Right ventricle myocardium inferior (tissue), 1 donor: ENCODE measurements at places on chromosomes 16 and 17.

GRCh38 chr16:9846362-9847099 is 335.7 kb downstream of the GRIN2A start:
- DNase-seq, result no peak

GRCh38 chr17:48610282-48611211 is at the start of gene HOXB7:
Gene HOXB7 (minus strand): TSS chr17:48611017. CDS start chr17:48610918, 99 bp downstream.
- peak; percentile 81 for DNase-seq

- no peak for DNase-seq
Measured at GRCh38 chr16:77169650-77170236, 21.2 kb upstream of the MON1B start.

DNA sequence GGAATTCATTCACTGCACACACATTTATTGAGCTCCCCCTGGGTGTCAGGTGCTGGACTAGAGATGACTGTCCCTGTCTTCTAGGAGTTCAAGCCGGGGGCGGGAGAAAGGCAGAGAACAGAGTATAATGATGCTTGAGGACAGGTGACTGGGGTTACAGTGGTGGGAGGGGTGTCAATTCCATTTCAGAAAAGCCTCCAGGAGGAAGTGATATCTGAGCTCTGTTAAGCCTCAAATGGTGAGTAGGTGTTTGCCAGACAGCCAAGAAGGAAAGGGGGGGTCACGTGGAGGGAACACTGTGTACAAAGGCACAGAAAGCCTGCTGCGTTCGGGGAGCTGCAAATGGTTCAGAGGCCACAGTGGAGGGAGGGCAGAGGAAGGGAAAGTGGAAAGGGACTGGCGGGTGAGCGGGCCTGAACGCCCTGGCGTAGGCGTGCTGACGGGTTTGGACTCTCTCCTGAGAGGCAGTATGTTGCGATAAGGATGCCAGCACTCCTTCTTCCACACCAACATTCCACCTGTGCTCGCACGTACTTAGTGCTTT is 9.7 kb upstream of the NXPH3 start:
- peak; percentile 80 for DNase-seq

DNA sequence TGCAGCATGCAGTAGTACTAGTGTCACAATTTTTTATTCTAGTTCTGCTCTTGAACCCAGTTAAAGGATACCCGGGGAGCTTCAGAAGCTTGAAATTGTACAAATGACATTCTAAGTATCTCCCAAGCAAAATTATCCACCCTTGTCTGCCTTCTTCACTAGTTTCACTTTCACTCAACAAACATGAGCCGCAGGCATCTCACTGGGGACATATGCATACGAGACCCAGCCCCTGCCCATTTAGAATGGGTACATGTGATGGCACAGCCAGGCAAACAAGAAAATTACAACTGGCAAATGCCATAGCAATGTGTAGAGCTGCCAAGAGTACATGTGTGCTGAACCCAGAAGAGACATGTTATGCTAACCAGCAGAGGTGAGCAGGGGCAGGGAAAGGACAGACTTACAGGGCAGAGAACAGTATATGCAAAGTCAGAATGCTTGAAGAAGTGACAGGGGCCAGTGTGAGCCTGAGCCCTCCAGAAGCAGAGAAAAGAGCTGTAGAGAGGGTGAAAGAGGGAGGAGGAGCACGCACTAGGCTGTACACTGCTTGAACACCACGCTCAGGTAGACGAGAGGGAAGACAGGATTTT is 8.3 kb downstream of the GINS2 start:
- DNase-seq, result no peak

DNA sequence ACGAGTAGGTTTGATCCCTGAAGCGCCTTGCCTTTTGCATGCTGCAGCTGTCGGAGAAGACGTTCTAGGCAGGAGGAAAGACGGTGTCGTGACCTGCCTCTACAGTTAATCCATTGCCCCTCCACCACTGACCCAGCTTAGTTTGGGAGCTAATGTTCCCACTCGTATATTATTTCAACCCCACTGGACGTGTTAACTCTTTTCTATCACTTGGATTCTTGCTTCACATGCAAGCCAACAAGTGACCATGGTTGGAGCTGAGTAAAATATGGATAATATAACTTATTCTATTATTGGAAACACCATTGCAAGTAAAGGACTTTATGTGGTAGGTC is 681 bp downstream of the CALCOCO2 start:
- DNase-seq, result no peak

GRCh38 chr16:65781363-65781762 is 585.1 kb upstream of the CDH5 start:
- no peak for DNase-seq

DNA sequence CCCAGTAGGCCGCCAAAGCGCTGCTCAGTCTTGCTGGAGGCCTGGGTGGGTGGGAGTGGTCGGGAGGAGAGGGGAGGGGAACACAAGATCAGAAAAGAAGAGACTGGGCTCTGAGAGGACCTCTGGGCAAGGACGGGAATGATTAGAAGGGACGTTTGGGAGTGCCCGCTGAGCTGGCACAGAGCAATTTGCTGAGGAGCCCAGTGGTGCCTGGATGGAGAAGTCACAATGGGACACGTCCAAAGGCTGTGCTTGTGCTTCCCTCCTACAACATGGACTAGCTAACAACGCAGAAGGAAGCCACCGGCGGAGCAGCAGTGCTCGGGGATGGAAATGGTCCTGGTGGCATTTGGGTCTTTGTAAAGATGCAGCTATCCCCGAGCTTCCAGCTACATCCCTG is 45.6 kb upstream of the CACNG4 start:
- DNase-seq, result no peak

DNA sequence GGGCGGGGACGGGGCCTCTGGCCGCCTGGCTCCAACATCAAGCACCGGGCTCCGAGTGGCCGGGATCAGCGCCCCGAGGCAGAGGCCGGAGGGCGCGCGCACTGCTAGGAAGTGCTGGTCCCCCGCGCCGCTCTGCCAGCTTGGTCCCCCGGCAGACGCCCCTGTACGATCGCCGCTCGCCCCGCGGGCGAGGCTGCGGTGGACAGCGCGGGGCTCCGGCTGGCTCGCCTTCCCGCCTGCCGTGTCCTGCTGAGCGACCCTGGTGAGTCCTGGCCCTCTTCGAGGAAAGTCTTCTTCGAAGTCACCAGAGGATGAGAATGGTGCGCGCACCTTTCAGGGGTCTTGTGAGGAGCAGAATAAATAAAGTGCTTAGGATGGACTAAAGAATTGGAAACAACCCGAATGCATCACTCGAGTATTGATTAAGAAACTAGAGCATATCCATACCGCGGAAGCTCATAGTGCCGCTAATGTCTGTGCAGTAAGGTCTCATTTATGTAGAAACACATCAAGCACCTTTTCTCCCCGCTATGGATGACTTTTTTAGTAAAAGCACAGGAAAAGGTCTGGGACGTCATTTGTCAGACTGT is 392 bp downstream of the ZNF213 start:
- DNase-seq, result no peak

DNA sequence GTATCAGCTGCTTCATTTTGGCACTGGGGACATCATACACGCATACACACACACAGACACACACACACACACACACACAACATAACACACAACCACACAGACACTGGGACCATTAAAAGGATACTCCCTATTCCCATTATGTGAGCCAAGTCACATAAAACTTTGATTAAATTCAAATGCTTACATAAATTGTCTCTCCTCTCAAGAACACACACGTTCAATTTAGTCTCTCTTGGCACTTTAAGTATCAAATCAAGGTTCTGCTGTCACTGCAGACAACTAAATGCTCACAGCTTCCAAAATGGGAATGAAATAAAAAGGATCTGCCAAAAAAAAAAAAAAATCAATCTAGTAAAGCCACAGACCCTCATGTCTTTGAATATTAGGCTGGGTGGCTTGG is 184.9 kb downstream of the RBFOX1 start:
- DNase-seq, result no peak

GRCh38 chr17:32445074-32445415 is 735 bp downstream of the PSMD11 start:
- DNase-seq, result no peak

DNA sequence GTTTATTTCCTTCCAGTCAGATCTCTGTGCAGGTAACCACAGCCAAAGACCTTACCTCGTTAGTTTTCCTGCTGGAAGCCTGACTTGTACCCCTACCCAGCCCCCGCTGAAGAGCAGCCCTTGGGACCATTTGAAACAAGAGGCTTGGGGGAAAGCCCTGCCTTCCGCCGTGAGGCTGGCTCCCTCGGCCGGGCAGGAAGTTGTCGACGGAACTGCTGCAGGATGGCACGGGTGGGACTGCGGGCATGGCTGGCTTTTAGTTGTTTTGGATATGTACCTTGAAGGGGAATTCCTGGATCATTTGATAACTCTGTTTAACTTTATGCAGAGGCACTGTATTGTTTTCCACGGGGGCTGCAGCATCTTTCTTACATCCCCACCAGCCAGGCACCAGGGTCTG is 49.0 kb upstream of the ENDOV start:
- DNase-seq, result no peak

GRCh38 chr17:67441052-67441895 is 64.2 kb downstream of the PITPNC1 start:
- no peak for DNase-seq

DNA sequence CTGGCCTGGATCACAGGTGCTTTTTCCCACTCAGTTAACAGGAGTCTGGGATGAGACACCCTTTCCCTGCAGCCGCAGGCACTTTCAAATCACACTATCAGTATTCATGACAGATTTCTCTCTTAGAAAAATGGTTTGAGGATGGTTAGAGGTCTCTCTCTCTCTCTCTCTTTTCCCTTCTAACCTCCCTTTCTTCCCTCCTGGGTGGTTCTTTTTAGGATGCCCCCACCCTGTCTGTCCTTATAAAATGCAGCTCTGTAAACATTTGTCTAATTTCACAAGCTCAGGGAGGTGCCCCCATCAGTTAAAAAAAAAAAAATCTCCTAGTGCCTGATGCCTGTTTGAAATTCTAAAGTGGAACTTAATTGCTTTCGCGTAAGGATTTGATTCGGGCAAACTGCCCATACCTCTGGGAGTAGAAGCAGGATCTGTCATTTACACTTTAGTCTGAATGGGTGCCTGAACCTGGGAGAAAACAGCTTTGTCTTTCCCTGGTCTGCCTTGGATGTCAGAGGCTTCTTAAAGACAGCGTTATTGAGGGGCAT is 158.8 kb downstream of the CCDC182 start:
- DNase-seq, result no peak

DNA sequence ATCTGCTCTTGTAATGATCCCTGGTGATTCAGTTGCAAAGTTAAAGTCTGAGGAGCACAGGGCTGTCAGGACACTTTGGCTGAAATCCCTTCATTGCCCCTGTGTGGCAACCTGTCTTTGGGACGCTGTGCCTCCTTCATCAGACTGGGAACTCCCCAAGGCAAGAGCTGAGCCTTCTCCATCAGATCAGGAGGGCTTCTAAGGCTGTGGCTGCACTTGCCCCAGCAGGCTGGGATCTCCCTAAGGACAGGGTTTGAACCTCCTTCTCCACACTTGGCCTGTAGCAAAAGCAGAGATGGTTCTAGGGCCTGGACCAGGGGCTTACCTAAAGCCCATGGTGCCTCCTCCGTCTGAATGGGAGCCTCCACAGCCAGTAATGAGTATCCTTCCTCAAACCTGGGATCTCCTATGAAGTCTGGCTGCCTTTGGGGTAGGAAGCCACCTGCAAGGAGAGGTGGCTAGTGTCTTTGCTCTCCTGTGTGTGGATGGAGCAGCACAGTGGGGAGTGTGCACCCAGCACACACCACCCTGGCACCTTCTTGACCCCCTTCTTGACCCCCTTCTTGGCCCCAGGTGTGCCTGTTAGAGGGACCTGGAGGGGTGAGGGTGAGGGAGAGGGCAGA is 79.0 kb upstream of the NKD1 start:
- no peak for DNase-seq

DNA sequence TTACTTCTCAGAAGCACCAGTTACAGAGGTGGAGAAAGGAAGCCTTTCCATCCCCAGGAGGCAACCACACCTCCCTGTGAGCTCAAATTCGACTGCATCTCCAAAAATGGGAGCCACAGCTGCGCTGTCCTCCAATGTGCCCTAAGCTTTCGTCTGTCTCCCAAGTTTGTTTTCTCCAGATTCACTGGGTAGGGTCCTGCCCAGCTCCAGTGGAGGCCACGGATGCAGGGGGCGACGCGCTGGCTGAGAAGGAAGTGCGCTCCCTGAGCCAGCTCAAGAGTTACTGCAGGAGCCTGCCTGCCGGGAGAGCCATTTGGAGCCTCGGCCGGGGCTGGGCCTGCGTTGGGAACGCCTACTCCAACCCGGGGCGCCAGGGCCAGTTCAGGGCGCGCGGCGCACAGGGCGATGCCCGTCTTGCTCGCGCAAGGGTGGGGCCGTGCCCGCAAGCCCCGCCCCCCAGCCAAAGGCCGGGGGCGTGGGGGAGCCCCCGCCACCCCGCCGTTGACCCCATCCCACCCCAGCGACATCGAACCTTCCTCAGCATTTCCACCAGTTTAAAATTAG is 19.5 kb downstream of the SIAH1 start:
- DNase-seq, result peak; percentile 96

GRCh38 chr16:3017344-3017743 is 639 bp downstream of the CLDN6 start:
- no peak for DNase-seq

- no peak for DNase-seq
Measured at GRCh38 chr17:50832864-50833381, 2.5 kb upstream of the WFIKKN2 start.

DNA sequence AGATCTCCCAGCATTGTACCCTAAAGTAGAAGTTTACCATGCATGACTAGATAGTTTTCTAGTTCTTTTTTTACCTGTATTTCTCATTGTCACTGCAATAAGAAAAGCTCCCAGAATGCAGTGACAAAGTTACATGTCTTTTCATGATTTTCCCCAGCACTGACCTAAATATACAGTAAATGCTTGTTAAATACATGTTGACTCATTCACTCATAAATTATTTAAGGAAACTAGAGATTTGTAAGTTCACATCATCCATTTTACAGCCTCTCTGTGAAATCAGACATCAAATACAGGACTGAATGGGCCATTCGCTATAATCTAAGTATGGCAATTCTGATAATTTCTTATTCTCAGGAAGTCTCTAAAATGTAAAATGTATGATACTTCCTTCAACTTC is 258.9 kb upstream of the AXIN2 start:
- DNase-seq, result no peak

DNA sequence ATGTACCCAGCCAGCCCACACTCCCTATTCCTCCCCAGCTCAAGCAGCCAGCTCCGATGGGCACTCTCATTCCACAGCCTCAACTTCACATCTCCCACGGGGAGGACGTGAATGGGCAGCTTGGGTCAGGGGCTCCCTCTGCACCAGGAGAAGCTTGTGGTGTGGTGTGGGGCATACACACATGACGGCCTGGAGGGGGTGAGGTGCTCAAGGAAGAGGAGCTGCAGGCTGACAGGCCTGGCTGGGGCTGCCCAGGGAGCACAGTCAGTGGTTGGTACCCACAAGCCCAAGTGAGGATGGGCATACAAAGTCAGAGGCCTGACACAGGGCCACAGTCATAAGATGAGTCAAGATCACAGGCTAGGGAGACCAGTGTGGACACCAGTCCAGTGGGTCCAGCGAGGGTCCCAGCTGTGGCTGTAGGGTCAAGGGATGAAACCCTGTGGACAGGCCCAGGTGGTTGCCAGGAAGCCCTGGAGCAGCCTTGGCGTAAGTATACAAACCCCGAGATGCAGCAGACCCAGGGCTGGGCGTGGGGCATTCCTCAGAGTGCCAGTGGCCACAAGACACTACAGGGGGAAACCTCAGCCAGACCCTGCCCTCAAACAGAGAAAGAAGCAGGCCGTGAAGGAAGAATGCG is 4.4 kb downstream of the DRC3 start:
- no peak for DNase-seq

- no peak for DNase-seq
Measured at GRCh38 chr17:80772906-80773242, 218.8 kb upstream of the CHMP6 start.
